Astrocyte of the cerebellum (primary cell): ENCODE measurements at places on chromosomes 11 and 22.
A peak's percentile ranks its signal among the peaks of the same experiment; 100 is the strongest.

- no peak for DNase-seq
Observed at GRCh38 chr11:43901551-43901950, 20.9 kb downstream of the ALKBH3 start.

GRCh38 chr22:49321477-49322055 is 506.1 kb downstream of the BRD1 start:
- DNase-seq: no peak

- DNase-seq: no peak
Observed at GRCh38 chr11:8477680-8478079, 116.3 kb downstream of the STK33 start.

DNA sequence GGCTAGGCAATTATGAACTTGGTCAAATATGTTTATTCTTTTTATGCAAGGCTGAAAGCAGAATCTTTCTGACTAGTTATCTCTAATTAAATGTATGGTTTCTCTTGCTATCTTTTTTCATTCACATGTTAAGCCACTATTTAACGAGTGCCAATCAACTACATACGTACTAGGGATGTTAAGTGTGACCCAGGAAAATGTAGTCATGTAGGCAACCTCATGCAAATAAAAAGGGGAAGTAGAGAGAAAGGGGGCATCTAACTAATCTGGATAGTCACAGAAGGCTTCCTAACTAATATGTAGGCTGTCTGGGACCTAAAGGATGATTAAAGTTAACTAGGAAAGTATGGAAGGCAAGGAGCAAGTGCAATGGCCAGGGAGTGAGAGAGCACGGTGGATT is 23.5 kb downstream of the TBRG1 start:
- no peak for DNase-seq

DNA sequence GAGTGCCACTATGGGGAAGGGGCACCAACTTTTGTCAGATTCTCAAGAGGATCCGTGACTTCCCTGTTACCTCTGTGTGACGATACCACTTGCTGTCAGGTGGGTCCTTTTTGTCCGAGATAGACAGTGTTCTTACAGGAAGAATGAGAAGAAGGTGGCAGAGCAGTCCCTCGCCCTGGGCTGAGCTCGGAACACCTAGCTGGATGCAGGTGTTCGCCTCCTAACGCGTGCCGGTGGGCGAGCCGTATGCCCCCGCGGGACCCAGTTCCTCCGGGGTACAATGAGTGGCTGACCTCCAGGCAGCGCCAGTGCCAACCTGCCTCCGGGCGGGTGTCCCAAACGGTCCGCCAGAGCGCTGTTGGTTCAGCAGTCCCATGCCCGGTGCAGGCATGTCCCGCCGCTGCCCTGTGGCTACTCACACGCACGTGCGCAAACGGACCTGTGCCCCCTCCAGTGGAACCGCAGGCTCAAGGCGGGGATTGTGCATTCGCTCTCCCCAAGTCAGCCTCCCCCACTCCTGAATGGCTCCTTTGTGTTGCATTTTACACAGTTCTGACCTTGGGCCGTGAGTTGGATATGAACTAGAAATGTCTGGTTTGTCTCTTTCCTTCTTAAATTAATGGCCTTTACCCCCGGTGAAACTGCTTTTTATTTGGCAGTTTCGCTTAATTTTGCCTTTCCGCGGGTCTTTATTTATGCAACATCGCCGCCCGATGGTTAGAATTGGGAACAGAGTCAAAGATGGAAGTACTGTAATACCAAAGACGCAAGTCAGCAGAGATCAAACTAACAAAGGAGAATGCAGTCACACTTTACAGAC is 1.1 kb upstream of the ABTB2 start:
- DNase-seq: peak; percentile 73

GRCh38 chr11:64590763-64591221 is at the start of gene SLC22A12:
Gene SLC22A12 (plus strand): TSS chr11:64591220. CDS start chr11:64591557, 337 bp downstream.
- no peak for DNase-seq

DNA sequence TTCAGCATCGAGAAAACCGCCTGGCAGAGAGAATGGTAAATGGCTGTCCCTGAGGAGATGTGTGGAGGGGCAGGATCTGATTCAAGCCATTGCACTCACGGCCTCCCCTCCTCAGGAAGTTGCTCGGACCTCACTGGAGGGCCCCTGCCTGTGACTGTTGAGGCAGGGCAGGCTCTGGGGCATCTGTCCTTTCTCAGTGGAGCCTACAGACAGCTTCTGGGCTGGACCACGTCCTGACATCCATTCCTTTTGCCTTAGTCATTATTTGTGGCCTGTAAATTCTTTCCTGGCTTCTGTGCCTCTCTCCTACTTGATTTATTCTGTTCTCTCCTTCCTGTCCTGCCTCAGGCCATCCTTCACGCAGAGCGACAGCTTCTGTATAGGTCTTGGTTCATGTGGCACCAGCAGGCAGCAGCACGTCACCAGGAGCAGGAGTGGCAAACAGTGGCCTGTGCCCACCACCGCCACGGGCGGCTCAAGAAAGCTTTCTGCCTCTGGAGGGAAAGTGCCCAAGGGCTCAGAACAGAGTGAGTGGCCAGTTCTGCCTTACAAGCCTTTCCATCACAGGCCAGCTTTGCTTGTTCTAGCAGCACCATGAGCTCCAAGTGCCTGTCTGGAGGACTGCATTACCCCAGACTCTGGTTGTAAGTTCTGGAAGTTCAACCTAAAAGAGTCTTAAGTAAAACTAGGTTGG is 59.6 kb downstream of the PISD start:
- peak; percentile 76 for DNase-seq

DNA sequence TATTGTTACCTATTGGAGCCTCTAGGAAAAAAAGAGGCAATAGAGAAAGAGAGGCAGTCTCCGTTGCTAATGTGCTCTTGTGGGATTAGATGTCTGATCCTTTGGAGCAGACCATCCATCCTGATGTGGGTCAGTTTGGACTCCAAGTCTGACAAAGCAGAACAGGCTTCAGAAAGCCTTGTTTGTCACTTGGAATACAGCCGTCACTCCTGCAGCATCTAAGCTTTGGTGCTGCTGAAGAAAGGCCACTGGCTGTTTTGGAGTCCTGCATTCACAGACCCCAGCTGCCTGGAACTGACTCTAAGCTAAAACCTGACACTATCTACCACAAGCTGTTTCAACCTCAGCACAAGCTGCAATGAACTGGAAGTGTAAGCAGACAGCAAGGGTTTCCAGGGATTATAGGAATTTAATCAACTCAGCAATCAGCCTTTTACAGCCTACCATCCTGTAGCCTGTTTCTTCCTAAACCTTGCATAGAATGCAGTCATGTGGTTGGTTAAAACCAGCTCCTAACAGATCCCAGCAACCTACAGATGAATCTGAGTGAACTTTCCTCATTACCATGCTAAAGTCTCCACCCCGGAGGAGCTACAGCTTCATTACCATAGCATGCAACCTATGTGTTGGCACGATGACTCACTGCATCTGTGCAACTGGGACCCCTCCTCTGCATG is 3.7 kb upstream of the PLAAT4 start:
- no peak for DNase-seq

GRCh38 chr11:87616511-87616910 is 558.7 kb downstream of the RAB38 start:
- no peak for DNase-seq

GRCh38 chr11:69424748-69425147 is 56.7 kb upstream of the LINC01488 start:
- DNase-seq: no peak

- DNase-seq: no peak
Observed at GRCh38 chr22:41096841-41097240, 4.4 kb downstream of the EP300 start.

GRCh38 chr22:29524442-29525191 is 28.9 kb downstream of the THOC5 start:
- no peak for DNase-seq

- no peak for DNase-seq
Observed at GRCh38 chr11:30543066-30543465, 43.1 kb downstream of the MPPED2 start.

GRCh38 chr11:19992162-19992561 is 168.1 kb downstream of the DBX1 start:
- DNase-seq: no peak

DNA sequence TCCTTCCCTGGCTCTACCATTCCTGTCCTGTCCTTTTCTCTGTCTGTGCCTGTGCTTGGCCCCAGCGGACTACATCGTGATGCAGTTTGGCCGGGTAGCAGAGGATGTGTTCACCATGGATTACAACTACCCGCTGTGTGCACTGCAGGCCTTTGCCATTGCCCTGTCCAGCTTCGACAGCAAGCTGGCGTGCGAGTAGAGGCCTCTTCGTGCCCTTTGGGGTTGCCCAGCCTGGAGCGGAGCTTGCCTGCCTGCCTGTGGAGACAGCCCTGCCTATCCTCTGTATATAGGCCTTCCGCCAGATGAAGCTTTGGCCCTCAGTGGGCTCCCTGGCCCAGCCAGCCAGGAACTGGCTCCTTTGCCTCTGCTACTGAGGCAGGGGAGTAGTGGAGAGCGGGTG is 20.4 kb downstream of the TUB start:
- DNase-seq: no peak

GRCh38 chr11:8567602-8568198 is 26.3 kb downstream of the STK33 start:
- DNase-seq: peak; percentile 3

GRCh38 chr22:38607680-38608079 is 37.7 kb upstream of the DMC1 start:
- DNase-seq: no peak

DNA sequence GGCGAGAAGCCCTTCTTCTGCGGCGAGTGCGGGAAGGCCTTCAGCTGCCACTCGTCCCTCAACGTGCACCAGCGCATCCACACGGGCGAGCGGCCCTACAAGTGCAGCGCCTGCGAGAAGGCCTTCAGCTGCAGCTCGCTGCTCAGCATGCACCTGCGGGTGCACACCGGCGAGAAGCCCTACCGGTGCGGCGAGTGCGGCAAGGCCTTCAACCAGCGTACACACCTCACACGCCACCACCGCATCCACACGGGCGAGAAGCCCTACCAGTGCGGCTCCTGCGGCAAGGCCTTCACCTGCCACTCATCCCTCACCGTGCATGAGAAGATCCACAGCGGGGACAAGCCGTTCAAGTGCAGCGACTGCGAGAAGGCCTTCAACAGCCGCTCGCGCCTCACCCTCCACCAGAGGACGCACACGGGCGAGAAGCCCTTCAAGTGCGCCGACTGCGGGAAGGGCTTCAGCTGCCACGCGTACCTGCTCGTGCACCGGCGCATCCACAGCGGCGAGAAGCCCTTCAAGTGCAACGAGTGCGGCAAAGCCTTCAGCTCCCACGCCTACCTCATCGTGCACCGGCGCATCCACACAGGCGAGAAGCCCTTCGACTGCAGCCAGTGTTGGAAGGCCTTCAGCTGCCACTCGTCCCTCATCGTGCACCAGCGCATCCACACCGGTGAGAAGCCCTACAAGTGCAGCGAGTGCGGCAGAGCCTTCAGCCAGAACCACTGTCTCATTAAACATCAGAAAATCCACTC is 12.2 kb downstream of the ZNF74 start:
- DNase-seq: no peak

GRCh38 chr11:40732132-40732531 is 727.3 kb downstream of the LRRC4C start:
- no peak for DNase-seq

GRCh38 chr22:27695925-27696324 is 105.6 kb downstream of the MN1 start:
- DNase-seq: no peak

- peak; percentile 64 for DNase-seq
Observed at GRCh38 chr22:46619830-46620501, at the start of gene GRAMD4. Gene GRAMD4 (plus strand): TSS chr22:46620386. CDS start chr22:46626800, 6,414 bp downstream.

GRCh38 chr22:20080776-20081654 is 974 bp downstream of the DGCR8 start:
- DNase-seq: no peak

DNA sequence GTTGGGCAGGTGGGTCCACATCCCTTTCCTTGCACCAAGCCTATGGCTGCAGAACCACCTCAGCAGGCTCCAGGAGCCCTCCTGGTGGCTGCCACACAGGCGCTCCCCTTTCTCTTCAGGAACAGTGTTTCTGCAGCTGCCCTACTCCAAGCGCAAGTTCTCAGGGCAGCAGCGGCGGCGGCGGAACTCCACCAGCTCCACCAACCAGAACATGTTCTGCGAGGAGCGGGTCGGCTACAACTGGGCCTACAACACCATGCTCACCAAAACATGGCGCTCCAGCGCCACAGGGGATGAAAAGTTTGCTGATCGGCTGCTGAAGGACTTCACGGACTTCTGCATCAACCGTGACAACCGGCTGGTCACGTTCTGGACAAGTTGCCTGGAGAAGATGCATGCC is 38.2 kb upstream of the YWHAH start:
- DNase-seq: no peak

DNA sequence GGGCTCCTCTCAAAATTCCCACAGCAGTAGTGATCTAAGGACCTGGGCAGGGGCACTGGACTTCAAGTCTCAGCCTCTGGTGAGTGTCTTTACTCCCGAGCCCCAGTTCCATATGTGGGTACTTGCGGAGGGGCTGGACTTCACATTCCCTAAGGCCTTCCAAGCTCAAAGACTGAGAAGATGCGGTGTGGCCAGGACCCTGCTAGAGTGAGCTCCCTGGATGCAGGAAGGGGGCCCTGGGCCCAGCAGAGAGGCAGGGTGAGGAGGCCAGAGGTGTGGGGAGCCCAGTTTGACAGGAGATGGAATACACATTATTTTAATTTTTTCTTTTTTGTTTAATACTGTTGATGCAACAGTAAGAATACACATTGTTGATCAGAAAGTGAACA is 83.7 kb downstream of the IGLL1 start:
- DNase-seq: no peak

- DNase-seq: peak; percentile 86
Observed at GRCh38 chr11:13207665-13208594, 69.7 kb upstream of the BMAL1 start.

GRCh38 chr11:123523539-123523938 is 93.5 kb downstream of the GRAMD1B start:
- DNase-seq: no peak

DNA sequence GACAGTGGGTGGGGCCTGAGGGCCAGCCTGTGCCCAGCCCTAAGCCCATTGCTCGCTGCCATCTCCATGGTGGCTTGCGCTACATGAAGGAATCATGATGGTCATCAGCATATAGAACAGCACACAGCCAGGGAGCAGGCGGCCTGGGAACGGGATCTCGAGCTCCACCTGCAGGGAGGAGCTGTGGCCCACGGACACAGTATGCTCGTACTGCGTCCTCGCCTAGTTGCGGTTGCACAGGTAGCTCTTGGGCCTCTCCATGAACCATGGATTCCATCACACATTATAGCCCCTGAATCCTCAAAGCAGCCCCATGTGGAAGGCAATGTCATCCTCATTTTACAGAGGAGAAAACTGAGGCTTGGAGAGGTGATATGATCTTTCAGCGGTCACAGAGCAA is 15.1 kb downstream of the SEC14L4 start:
- no peak for DNase-seq

DNA sequence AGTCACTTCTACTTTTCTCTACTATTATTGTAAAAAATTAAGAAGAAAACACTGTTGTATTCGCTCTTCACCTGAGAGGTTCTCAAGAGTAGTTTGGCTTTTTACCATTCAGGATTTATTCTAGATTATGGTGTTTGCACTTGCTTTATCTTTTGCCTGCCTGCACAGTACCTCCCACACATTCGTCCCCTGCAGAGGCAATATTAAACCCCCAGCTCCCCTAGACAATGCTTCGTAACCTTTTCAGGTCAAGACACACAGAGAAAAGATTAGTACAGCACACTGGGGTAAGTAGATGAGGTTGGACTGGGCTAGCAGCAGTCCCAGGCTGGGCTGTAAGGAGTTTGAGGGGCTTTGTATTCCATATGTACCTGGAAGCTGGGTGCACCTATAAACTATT is 62.4 kb downstream of the TNRC6B start:
- DNase-seq: no peak

- DNase-seq: no peak
Observed at GRCh38 chr11:15123849-15124248, 9.1 kb downstream of the INSC start.

- DNase-seq: no peak
Observed at GRCh38 chr11:8018484-8019313, 31.6 kb downstream of the EIF3F start.
